ENCODE measurements at places on chromosomes 3 and 15.
A peak's percentile ranks its signal among the peaks of the same experiment; 100 is the strongest.

GRCh38 chr3:123397050-123397590, 51.8 kb downstream of the ADCY5 start:
- DNase-seq = no peak

DNA sequence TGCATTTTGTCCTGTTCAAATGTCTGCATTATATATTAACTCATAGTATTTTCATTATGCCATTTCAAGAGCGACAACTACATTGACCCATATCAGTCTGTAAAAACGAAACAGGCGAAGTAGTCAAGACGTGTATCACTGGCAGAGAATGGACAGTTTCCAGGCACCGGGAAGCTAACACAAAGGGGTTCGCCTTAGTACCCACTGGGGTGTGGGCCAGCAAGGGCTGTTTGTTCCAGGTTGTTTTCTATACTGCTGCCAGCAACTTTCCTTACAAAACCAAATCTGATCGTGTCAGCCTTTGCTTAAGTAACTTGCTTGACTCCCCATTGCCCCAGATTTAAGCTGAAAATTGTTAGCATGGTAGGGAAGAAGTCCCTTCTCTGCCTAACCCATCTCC, 87.1 kb downstream of the CGNL1 start:
- no peak for DNase-seq

DNA sequence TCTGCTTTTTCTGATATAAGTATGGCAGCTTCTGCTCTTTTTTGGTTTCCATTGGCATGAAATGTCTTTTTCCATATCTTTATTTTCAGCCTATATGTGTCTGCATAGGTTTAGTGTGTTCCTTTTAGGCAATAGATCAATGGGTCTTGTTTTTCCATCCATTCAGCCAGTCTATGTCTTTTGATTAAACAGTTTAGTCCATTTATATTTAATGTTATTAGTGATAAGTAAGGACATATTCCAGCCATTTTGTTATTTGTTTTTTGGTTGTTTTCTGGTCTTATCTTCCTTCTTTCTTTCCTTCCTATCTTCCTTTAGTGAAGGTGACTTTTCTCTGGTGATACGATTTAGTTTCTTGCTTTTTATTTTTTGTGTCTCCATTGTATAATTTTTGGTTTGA, 101.3 kb upstream of the LRRC3B start:
- DNase-seq = no peak

- DNase-seq = no peak
These were observed 31.5 kb upstream of the ADCY5 start for GRCh38 chr3:123480428-123480827.

GRCh38 chr3:135503760-135504686, 461.5 kb upstream of the PPP2R3A start:
- peak; percentile 87 for DNase-seq

DNA sequence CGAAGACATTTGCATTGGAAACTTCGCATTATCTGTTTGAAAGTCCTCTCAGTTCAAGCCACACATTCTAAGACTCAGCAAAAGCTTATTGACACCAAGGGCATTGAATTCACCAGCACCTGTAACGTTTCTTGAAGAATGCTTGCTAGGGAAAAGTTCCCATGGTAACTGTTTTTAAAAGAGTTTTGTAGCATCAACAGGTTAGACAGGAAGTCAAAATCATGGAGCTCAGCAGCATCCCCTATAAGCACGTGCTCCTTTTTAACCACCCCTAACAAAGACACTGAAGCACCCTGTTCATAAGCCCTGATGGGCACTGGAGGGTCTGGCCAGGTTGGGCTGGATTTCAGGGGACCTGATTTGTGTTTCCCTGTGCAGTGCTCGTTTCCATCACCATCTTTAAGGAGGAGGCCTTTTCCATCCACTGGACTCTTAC, 229.7 kb upstream of the BHLHE40 start:
- DNase-seq = no peak

DNA sequence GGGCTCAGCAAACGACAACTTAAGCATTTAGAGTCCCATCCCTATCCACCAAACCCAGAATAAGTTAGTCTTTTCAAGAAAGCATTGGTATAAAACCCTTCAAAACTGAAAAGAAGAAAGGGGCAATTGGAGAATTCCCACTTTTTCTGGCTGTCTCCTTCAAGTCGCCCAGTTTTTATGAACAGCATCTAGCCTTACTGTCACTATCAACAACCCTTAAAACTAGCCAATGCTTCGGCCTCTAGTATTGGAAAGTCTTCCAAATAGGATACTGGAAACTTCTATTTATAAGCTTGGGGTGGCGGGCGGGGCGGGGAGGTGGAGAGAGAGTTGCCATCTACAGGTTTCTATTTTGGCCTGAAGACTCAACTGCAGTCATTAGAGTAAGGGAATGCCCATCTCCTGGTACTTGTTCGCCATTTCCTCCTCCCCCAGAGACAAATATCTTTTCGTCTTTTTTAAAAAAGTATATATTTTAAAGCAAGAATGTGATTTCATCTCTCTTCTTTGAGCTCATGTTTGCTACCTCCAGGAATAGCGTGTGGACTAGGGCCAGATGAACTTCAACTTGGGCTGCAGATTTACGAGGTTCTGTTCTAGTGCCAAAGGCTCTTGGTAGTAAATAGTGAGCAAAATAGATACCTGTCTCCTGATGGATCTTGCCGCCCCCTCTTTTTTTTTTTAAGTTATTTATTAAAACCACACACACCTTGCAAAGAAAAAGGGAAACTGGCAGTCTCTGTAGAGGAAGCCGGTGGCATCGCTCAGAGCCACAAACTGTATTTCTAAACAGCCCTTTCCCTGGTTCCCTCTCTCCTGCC, 2.7 kb downstream of the BCL6 start:
- DNase-seq = no peak

- DNase-seq = peak; percentile 26
These were observed 265.5 kb upstream of the ATP10A start for GRCh38 chr15:26128611-26129140.

- no peak for DNase-seq
These were observed 38.9 kb upstream of the MYZAP start for GRCh38 chr15:57552678-57553334.

DNA sequence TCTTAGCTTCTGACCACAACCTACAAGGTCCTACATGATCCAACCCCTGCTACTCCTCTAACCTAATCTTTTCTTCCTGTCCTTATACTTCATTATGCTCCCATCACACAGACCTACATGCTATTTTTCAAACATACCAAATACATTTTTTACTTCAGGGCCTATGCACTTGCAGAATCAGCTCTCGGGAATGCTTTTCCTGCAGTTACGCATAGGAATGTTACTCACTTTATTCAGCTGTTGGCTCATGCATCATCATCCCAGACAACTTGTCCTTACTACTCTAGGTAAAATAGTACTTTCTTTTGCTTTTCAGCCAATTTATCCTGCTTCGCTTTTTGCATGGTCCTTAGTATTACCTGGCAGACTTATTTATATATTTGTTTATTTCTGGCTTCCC, 105.6 kb downstream of the OXSM start:
- DNase-seq = peak; percentile 7

GRCh38 chr15:74368121-74368520, 675 bp upstream of the CYP11A1 start:
- no peak for DNase-seq

All from GM03348 (cell line).